ENCODE measurements at places on chromosomes 2 and 18.

GRCh38 chr2:46163098-46163430 lies 134.1 kb upstream of the EPAS1 start:
- DNase-seq: no peak

DNA sequence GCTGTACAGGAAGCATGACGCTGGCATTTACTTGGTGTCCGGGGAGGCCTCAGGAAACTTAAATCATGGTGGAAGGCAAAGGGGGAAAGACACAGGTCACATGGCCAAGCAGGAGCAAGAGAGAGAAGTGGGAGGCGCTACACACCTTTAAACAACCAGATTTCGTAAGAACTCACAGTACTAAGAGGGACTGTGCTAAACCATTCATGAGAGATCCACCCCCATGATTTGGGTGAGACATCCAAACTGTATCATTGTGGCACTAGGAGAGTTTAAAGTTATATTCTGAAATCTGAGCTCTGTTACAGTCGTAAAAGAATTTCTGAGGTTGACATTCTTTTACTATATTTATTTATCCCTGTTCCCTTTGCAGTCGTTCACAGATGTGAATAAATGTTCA lies 116.6 kb downstream of the ICA1L start:
- DNase-seq: no peak

GRCh38 chr2:43323857-43324256 lies 97.5 kb upstream of the ZFP36L2 start:
- no peak for DNase-seq

GRCh38 chr18:74980669-74981068 lies 228.3 kb downstream of the PTGR3 start:
- no peak for DNase-seq

GRCh38 chr2:20584399-20585358 lies 66.2 kb downstream of the HS1BP3 start:
- peak; percentile 99 for DNase-seq

Measured in fibroblast of skin of abdomen (primary cell).